Hindlimb muscle (tissue), 1 donor: ENCODE measurements at places on chromosomes 6 and 20. TPM values are rescaled to one million over a fixed set of nuclear protein-coding genes. Genes with fewer than 3 reads are reported as not detected.

GNAS-AS1 gene
- polyA plus RNA-seq, result 2.5 TPM

BPIFB3 gene
- polyA plus RNA-seq, result not detected

RIPOR2 gene
- polyA plus RNA-seq, result 29.4 TPM

SIRPB1 gene
- polyA plus RNA-seq, result 0.71 TPM

SAMD3 gene
- 0.92 TPM for polyA plus RNA-seq

CDH4 gene
- polyA plus RNA-seq, result 1.0 TPM

SIRPD gene
- not detected for polyA plus RNA-seq

GTF3C6 gene
- 71.8 TPM for polyA plus RNA-seq

GRIK2 gene
- 3.1 TPM for polyA plus RNA-seq

PI16 gene
- polyA plus RNA-seq, result 17.2 TPM
